Naive thymus-derived CD4-positive, alpha-beta T cell (primary cell): ENCODE measurements at places on chromosomes 2 and 18.

DNA sequence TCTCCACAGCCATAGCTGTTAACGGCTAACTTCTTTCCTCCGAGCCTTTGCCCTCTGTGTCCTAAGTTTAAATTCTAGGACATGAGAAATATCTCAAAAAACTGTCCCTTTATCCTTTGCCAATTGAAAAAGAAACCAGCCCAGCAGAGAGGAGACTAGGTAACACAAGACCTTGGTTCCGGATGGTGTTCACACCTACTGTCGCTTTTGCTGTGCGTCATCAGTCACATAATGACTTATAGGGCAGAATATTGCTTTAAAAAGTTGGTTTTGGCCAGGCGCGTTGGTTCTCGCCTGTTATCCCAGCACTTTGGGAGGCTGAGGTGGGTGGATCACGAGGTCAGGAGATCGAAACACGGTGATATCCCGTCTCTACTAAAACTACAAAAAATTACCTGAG, 66.2 kb downstream of the SP3 start:
- DNase-seq: no peak

- no peak for DNase-seq
Measured at GRCh38 chr2:65654496-65654895, 222.1 kb upstream of the SPRED2 start.

DNA sequence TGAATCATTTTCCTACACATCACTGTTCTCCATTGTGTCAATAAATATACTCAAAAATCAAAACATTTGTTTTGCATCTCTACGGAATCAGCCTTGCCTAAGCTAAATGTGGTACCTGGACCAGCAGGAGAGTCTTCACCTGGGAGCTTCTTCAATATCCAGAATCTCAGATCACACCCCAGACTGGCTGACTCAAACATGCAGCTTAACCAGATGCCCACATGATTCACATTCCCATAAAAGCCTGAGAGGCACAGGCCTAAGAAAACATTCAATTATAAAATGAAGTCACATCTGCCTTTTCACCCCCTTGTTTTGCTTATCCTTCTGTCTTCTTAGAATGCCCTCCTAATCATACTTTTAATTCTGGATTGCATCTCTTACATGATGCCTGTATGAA, 1045.5 kb upstream of the NXPH2 start:
- DNase-seq: no peak

DNA sequence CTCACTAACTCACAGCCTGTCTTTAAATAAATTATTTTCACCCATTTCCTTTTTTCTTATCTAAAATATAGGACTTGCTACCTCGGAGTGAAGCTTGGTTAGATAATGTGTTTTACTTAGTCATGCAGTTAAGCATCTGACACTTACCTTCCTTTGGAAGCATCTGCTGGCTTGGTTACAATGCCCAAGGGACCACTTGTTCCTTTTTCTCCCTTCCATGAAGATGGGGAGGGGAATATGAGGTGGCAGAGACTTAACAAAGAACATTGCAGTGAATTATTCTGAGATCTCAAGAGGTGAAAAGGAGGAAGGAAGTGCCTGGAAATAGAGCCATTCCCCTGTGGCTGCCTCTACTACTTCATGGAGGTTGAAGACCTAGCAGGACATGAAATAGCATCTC, 145.4 kb upstream of the FOSL2 start:
- no peak for DNase-seq

- DNase-seq: no peak
Measured at GRCh38 chr2:221975151-221975550, 323.6 kb downstream of the PAX3 start.

GRCh38 chr2:88765154-88765888, 73.8 kb downstream of the RPIA start:
- DNase-seq: peak; percentile 67
